ENCODE measurements at places on chromosomes 16 and 17. TPM values are rescaled to one million over a fixed set of nuclear protein-coding genes. Genes with fewer than 3 reads are reported as not detected.
A peak's percentile ranks its signal among the peaks of the same experiment; 100 is the strongest.

The CCL7 gene
- total RNA-seq: not detected

The CDH3 gene
- total RNA-seq: 55.3 TPM

The HOXB6 gene
- total RNA-seq: 7.3 TPM

The HAPSTR1 gene
- 113 TPM for total RNA-seq

The ASB16 gene
- 0.14 TPM for total RNA-seq

The PYY gene
- total RNA-seq: not detected

GRCh38 chr16:47052666-47053640, 79.5 kb upstream of the DNAJA2 start:
- DNase-seq: no peak

DNA sequence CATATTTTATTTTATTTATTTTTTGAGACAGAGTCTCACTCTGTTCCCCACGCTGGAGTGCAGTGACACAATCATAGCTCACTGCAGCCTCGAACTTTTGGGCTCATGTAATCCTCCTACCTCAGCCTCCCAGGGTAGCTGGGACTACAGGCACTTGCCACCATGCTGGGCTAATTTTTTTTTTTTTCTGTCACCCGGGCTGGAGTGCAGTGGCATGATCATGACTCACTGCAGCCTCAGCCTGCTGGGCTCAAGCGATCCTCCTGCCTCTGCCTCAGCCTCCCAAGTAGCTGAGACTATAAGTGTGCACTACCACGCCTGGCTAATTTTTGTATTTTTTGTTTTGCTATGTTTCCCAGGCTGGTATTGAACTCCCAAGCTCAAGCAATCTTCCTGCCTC, 17.1 kb downstream of the UNC45B start:
- no peak for DNase-seq

GRCh38 chr16:48608452-48608851, 1.5 kb downstream of the N4BP1 start:
- DNase-seq: no peak

- DNase-seq: no peak
Measured at GRCh38 chr17:7068268-7068667, 11.8 kb downstream of the CLEC10A start.

- no peak for DNase-seq
Measured at GRCh38 chr17:73000832-73001231, 91.7 kb downstream of the SLC39A11 start.

- no peak for DNase-seq
Measured at GRCh38 chr16:73233329-73233765, 185.4 kb upstream of the ZFHX3 start.

GRCh38 chr16:3542601-3543373, 34.4 kb downstream of the NLRC3 start:
- DNase-seq: no peak

DNA sequence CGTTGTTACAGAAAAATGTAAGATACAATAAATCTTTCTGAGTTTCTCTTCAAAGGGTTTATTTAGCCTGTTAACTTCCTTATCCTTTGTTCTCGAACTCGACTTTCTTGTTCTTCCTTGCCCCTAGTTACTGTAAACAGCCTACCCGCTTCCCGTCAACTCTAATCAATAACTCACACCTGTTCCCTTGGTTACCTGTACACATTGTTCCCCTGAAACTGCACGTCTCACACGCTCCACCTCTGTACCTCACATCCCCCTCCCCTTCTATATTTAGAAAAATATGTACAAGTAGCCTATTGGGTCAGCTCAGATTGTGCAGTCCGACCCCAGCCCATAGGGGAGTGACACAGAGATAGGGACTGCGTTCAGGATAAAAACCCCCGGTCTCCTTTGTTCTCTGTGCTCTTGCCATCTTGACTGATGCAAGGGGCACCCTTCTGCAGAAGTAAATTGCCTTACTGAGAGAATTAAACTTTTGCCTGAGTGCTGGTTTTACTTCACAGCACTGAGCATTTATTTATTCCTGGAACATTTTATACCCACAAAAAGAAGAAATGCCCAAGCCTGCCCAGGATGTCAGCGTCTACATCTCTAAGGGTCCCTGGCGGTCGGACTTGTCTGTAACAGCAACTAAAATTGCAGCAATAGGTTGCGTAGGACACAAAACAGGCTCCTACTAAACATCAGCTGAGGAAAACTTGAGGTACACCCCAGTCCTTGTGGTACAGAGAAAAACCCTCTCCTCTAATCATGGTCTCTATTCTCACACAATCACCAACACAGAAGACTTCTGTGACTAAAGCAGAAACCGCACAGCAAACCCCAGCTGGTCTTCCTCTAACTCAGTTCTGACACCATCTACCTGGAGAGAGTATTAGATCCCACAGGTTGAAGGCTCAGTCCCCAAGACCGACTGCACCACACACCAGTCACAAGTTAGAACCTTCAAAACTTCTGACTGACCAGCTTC, 11.3 kb downstream of the WDR45B start:
- DNase-seq: no peak

- no peak for DNase-seq
Measured at GRCh38 chr16:22352723-22353122, 21.7 kb downstream of the CDR2 start.

GRCh38 chr16:79595931-79596450, 4.5 kb downstream of the MAF start:
- DNase-seq: no peak

DNA sequence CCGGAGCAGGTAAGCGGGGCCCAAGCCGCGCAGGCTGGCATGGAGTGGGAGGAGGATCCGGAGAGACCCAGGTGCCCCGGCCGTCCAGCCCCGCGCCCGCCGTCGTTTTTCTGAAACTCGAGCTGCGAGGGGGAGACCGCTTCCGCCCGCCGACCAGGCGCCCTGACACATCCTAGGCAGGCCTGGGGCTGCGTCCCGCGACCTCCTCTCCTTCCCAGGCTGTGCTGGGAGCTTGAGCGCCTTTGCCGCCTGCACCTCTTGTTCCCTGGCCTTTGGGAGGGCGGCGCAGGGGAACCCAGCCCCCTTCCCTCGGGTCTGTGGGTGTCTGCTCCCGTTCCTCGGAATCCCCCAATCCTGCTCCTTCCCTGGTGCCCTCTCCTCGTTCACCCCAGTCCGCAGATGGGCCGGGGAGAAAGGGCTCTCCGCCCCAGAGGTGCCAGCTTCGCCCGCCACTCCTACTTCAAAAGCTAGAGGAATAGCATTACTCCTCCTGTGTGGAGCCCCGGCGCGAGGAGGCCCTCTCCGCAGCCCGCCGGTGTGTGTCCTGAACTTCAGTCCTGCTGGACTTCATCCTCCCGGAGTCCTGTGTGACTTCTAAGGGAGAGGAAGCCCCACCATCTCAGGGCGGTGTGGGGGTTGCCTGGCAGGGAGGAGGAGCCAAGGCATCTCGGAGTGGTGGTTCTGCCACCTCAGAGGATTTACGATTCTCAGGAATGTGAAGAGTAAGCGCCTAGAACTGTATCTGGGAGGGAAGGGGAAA, 1.0 kb downstream of the NHERF1 start:
- no peak for DNase-seq

DNA sequence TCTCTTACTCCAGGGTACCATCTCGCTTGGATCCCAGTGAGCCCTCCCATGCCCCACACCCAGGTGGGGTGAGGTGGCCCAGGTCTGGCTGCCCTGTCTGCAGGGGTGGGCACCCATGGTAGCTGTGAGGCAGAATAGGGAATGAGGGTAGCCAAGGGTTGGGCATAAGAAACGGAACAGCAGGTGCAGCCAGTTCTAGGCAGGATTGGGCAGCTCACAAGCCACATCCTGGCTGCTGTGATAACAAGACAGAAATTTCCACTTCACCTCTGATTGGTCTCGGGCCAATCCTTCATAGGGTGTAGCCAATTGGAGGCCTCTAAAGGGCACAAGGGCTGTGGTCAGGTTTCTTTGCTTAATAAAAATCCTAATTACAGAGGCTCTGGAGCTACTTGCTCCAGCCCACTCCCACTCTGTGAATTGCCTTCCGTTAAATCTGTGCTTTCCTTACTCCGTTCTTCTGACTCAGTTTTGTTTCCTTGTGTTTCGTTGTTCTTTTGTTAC, 1.5 kb upstream of the ARHGDIG start:
- no peak for DNase-seq

- DNase-seq: no peak
Measured at GRCh38 chr16:4209666-4210065, 32.2 kb downstream of the SRL start.

GRCh38 chr17:65544672-65545071, 16.8 kb downstream of the AXIN2 start:
- DNase-seq: no peak

GRCh38 chr16:90022209-90023077, 3.2 kb upstream of the DBNDD1 start:
- peak; percentile 87 for DNase-seq

GRCh38 chr17:5135726-5136579, 20.1 kb downstream of the USP6 start:
- no peak for DNase-seq

DNA sequence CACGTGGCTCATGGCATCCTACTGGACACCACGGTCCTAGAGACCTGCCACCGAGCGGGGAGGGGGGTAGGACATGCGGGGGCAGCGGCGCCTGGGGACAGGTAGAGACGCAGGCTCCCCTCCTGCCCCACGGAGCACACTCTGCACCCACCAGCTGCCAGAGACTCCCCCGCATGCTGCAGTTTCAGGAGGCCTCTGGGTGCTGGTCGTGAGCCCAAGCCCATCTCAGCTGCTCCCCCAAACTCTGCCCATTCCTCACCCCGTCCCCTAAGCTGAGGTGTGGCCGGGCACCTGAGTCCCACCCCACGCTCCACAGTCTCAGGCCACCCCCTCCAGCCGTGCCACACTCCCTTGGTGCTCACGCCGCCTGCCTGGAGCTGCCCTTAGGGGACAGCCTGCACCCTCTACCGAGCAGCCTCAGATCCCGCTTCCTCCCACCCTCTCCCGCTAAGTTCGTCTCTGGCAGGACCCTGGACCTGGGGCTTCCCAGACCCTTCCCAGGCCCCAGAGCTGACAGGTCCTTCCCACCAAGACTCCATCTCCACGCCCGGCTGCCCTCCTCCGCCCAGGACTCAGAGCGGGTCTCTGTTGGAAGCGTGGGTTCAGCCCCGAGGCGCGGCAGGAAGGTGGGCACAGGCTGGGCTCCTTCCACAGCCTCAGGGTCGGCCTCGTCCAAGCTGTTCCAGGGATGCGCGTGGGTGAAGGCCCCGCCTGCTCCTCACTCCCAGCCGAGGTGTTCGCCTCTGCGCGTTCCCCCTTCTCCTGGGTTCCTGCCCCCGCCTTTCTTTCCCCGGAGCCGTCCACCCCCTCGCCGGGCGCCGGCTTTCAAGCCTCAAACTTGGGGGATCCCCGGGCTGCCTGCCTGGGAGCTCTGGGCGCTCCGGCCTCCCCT, 1.3 kb downstream of the RAB40B start:
- no peak for DNase-seq

GRCh38 chr16:4795828-4796572, 831 bp downstream of the SMIM22 start:
- no peak for DNase-seq

GRCh38 chr16:75248142-75248535, 3.3 kb downstream of the BCAR1 start:
- no peak for DNase-seq

DNA sequence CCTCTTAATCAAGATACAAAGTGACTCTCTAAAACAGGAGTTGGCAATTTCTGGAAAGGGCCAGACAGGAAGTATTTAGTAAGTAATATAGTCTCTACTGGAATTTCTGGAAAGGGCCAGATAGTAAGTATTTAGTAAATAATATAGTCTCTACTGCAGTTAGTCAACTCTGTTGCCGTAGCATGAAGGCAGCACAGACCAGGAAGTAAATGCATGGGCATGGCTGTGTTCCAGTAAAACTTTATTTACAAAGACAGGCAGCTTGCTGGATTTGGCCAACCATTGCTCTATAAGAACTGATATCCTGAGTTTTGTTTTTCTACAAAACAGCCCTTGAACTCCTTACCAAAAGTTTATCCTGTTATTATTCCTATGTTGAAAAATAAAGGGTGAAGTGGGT, 16.9 kb downstream of the LDAF1 start:
- no peak for DNase-seq

- no peak for DNase-seq
Measured at GRCh38 chr17:48322060-48322459, 108.0 kb downstream of the SKAP1 start.
